ENCODE measurements at places on chromosomes 2 and 18.
A peak's percentile ranks its signal among the peaks of the same experiment; 100 is the strongest.

GRCh38 chr2:110732422-110733413 is at the start of gene ACOXL:
ACOXL (plus strand) TSS chr2:110732573; CDS start chr2:110768390, 35,817 bp downstream.
- DNase-seq = no peak

DNA sequence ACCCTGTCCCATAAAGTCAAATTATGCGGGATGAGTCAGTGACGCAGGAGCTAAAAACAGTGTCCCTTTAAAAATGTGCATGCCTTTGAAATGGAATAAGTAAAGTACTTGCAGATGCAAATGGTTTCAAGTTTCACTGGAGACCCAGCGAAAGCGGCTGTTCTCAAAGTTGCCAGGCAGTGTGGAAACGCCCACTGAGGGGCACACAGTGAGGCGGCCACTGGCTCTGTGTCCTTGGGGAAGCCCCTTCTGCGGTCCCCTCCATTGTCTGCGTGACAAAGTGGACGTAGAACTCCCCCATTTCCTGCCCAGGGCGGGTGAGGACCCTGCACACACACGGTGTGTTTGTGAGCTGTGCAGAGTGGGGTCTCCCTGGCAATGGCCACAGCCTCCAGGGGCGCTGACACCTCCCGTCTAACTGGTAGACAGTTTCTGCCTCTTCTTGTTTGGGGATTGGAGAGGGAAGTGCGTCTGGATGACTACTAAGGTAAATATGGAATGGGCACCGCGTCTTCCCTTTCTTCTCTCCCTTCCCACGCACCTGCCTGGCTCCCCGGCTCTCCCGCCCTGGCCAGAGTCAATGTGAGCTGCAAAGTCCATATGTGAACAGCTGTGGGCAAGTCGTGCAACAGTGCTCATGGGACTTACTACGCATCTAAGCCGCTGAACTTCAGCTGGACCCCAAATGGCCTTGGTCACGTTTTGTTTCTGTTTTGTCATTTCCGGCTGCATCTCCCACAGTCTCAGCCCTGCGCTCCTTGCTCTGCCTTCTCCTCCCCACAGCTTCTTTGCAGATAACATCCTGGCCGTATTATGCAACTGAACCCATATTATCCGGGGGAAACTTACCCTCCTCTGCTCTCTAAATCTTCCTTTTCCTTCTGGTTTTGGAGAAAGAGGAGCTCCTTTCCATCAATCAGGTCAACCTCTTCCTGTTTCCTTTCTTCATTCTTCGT is 33.7 kb upstream of the ZNF516 start:
- DNase-seq = no peak

GRCh38 chr2:117190856-117191559 is 623.5 kb upstream of the DDX18 start:
- DNase-seq = no peak

DNA sequence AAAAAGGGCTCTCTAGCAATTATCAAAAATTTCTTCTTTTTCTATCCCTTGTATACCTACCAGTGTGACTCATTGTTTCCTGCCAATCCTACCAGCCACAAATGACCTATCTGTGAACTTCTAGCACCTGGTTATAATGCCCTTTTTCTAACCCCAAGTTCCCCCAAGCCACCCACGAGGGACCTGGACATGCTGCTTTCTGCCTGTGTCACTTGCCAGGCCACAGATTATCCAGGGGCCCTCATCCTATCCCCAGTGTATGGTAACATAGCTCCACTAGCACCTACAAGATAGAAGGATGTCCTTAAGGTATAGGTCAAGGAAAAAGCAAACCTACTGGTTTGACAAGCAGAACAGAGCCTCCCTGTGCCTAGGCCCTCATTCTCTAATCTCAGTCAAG is 26.8 kb downstream of the AAK1 start:
- DNase-seq = no peak

- no peak for DNase-seq
Observed at GRCh38 chr2:241675885-241676284, 10.7 kb downstream of the DTYMK start.

DNA sequence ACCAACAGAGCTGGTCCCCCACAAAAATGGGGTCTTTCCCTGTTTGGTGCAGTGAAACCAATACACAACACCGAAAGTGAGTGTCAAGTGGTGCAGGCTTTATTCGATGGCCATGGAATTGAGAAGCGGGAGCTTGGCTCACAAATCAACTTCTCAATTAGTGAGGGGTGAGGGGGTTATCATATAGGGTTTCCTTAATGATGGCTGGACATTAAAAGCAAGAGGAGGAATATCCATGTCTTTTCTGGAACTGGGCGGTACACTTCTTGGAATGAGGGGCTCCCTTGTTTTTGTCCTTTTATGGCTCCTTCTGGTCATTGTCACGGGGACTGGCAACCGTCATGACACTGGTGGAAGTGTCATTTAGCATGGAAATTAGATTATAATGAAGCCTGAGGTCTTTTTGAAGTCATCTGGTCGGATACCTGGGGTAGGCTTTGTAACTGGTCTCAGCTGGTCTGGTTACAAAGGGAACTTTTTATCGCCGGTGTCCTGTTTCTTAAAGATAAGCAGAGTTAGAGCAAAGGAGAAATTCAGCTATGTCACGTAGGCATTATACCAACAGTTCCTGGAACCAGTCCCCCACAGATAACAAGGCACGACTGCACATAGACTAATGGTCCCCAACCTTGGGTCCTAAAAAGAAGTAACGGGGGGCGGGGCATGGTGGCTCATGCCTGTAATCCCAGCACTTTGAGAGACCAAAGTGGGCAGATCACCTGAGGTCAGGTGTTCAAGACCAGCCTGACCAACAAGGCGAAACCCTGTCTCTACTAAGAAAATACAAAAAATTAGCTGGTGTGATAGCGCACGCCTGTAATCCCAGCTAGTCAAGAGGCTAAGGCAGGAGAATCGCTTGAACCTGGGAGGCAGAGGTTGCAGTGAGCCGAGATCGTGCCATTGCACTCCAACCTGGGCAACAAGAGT is 93.5 kb upstream of the NDUFV2 start:
- DNase-seq = no peak

DNA sequence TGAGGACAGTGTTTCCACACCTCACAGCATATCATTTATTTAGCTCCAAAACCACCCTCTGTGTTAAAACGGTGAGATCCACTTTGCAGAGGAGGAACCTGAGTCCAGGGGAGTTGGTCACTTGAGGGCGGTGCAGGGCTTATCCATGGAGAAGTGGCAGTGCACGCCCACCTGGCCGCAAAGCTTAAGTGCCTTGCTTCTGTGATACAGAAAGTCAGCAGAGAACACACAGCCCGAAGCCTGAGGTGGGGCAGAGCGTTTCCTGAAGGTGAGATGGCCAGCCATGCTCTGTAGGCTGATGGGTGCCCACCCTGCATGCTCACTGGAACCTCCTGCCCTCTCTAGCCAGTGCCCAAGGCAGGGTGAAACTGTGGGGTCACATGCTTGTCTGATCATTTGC is 87.3 kb downstream of the SH3RF3 start:
- no peak for DNase-seq

DNA sequence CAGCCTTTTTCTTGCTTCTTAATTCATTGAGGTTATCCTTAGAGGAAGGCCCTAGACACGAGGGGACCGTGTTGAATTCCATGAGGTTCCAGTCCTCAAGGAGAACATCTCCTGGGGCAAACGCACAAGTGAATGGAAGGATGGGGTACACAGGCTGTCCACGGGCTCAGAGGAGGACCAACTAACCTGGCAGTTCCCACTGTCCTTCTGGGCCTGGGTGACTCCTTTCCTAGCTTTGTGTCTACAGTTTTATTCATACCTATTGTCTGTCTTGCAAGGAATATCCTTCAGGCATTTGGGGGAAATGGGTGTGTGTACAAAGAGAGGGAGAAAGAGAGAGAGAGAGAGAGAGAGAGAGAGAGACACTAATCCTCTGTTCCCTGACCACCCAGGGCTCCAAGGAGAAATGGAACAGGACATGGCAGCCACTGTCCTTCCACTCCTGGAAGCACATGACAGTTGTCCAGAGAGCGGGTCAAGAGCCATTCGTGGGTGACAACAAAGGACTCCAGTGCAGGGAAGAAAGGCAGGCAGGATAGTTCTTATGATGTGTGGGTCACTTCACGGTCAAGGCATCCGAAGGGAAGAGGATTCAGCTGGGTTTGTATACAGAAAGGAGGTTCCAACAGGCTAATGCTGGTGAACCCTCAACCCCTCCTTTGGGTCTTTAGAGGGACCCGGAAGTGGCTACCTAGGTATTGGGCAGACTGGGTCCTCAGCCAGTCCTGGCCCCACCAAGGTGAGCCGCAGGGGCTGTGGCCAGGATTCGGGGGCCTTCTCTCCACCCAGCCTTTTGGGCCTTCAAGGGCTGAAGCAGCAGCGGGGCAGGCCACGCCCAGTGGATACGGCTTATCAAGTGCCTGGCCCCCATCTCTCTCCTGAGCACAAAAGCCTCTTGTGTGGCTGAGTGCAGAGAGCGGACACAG is 150.6 kb downstream of the MYCN start:
- DNase-seq = no peak

GRCh38 chr18:28485918-28486317 is 309.0 kb upstream of the CDH2 start:
- DNase-seq = no peak

GRCh38 chr2:233275223-233275622 is 23.8 kb downstream of the ATG16L1 start:
- DNase-seq = no peak

GRCh38 chr2:20350041-20350712 is 467 bp downstream of the PUM2 start:
- no peak for DNase-seq

GRCh38 chr2:46921676-46922448 is 6.3 kb upstream of the MCFD2 start:
- no peak for DNase-seq

DNA sequence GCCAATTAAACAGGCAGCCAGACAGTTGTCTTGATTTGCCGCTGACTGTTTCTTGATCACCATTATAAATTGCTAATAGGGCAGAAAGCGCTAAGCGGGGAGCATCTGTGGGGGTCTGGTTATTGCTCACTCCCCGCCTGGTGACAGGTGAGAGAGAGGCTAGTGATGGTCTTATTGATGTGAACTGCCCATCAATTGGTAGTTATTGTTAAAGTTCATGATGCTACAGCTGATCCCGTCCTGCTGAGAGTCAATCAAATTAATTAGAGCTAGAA is 148.5 kb downstream of the LNPK start:
- no peak for DNase-seq

DNA sequence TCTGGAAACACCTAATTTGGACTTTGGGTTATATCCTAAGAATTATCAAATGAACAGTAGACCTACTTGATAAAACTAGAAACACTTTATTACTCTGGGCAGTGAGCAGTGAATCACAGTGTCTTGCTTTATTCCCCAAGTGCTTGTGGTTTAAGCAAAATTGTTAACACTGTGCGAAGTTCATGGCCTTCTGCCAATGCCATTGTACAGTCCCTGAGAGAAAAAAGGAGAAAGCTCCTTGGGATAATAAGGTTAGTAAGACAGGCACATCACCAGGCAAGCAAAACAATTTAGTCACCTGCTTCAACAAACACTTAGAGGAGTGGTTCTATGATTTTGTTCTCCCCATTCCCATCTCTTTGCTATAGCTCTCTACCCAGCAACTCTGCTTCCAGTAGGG is 39.8 kb downstream of the ADCYAP1 start:
- DNase-seq = peak; percentile 95

GRCh38 chr2:58834404-58834803 is 593.3 kb upstream of the FANCL start:
- DNase-seq = peak; percentile 23

- DNase-seq = no peak
Observed at GRCh38 chr2:9958057-9958456, 6.6 kb downstream of the GRHL1 start.

DNA sequence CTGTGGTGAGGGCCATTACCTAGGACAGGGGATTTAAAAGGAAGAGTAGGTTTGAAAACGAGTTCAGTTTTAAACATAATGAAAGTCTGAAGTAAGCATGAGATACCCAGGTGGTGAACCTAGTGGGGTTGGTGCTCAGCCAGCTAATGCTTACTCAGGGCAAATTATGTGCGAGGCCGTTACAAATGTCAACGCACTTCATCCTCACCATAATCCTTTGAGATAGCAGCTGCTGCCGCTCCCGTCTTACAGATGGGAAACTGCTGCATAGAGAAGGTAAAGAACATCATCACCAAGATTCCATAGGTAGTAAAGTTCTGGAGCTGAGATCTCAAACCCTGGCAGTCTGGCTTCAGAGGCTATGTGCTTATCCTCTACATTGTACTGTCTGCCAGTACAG is 209.0 kb downstream of the DYM start:
- no peak for DNase-seq

DNA sequence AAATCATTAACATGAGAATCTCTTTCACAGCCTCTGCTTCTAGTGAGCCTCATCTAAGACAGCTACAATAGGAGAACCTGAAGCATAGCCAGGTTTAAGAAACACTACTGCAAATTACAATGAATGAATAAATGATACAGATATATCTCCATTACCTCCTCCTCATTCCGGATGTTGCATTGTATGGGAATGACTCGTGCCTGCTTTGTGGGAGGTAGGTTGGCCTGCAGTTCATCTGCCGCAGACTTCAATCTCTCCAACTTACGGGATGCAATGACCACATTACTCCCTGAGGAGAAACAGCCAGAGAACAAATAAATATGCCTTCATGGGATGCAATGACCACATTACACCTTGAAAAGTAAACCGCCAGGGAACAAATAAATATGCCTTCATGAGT is 15.4 kb downstream of the PECR start:
- DNase-seq = peak; percentile 76

- no peak for DNase-seq
Observed at GRCh38 chr2:120442541-120442922, 96.6 kb downstream of the INHBB start.

GRCh38 chr2:64214281-64215115 is 70.3 kb upstream of the PELI1 start:
- DNase-seq = no peak

GRCh38 chr2:215917953-215918620 is 95.3 kb downstream of the MREG start:
- DNase-seq = peak; percentile 43

DNA sequence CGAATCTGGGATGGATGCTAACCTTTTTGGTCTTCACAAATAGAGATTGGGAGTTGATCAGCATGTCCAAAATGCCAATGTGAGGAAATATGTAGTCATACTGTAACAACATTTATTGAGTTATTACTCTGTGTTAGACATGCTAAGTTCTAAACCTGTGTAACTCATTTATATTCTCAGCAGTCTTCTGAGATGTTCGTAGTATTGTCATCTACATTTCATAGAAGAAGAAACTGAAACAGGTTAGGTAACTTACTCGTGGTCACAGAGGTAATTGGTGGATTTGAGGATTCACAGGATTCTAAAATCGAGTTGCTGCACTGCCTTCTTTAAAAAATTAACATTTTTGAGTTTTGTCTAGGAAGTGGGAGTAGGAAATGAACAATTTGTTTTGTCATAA is 162.1 kb downstream of the UBE2E3 start:
- no peak for DNase-seq

GRCh38 chr18:76260941-76261472 is 234.0 kb downstream of the ZNF516 start:
- no peak for DNase-seq

DNA sequence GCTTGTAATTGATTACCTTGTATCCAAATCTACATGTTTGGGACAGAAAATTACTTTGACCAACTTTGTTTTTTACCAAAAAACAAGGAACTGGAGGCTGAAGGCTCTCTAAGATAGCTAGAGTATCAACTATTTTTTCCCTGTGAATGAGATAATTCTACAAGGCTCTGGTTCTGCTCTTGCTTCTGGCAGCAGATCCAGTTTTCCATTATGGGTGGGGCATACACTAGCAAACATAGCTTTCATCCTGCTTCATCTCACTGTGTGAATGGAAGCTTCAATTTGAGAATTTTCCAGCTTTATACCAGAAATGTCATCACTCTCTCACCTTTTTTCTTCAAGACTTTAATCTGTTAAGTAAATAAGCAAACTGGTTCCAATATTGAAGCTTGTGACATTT is 249.7 kb downstream of the RPRM start:
- DNase-seq = no peak

- DNase-seq = no peak
Observed at GRCh38 chr2:150271952-150272802, 215.3 kb downstream of the RND3 start.
